ENCODE measurements at places on chromosomes 3 and 15.

DNA sequence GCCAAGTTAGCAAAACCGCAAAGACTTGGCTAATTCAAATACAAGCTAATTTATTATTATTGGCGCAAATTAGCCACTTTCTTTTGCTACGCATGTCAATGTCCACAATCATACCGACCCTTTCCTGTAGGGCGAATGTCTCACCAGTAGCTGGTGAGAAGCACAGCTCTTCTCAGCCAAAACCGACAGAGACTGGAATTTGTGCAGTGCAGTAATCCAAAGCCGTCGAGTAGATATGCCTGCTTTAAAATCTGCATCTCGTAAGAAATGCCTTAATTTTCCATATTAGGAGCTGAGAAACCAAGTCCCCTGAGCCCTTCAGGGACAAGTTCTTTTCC, 614 bp upstream of the MINDY2 start:
- DNase-seq, result no peak

DNA sequence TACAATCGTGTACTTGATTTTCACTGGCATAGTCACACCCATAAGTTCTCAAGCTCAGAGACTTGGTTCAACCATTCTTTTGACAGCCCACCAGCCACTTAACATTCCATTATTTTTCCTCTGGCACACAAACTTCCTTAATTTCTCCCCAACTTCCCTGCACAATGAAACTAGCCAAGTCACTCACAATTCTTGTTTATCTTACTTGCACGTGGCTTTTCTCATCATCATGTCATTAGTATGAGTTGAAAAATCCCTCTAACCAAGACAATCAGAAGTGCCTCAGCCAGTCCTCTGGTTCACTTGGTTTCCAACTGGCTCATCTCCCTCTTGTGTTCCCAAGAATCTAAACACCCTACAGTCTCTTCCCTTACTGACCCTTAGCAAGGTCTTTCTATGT, 110.5 kb upstream of the PTPRG start:
- DNase-seq, result no peak

DNA sequence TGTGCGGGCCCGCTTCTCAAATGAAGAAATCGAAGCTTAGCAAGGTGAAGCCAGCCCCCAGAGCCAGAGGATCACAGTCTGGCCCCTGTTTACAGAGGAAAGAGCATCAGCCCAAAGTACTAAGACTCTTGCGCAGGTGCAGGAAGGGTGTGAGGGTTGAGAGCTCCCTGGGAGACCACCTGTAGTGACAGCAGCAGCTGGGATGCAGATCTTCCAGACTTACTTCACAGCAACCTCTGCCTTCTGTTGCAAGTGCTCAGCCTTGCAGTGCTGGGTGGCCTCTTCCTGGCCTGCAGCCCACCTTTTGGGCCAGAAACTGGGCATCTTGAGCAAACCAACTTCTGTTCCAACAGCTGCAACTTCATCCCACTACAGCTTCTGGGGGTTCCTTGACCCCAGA, 19.7 kb downstream of the SPATA12 start:
- no peak for DNase-seq

DNA sequence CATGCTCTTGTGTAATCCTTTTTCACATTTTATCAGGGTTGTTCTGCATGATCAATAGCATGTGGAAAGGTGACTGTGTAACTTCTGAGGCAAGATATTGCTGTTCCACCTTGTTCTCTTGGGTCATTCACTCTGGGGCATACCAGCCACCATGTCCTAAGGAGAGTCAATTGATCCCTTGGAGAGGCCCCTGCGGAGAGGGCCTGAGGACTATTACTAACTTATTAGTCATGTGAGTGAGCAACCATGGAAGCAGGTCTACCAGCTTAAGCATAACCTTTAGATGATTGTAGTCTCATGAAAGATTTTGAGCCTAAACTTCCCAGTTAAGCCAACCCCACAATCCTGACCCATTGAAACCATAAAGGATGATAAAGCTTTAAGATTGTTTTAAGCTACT, 22.0 kb upstream of the COL6A5 start:
- no peak for DNase-seq

- no peak for DNase-seq
These were observed 35.1 kb downstream of the KY start for GRCh38 chr3:134615743-134616142.

DNA sequence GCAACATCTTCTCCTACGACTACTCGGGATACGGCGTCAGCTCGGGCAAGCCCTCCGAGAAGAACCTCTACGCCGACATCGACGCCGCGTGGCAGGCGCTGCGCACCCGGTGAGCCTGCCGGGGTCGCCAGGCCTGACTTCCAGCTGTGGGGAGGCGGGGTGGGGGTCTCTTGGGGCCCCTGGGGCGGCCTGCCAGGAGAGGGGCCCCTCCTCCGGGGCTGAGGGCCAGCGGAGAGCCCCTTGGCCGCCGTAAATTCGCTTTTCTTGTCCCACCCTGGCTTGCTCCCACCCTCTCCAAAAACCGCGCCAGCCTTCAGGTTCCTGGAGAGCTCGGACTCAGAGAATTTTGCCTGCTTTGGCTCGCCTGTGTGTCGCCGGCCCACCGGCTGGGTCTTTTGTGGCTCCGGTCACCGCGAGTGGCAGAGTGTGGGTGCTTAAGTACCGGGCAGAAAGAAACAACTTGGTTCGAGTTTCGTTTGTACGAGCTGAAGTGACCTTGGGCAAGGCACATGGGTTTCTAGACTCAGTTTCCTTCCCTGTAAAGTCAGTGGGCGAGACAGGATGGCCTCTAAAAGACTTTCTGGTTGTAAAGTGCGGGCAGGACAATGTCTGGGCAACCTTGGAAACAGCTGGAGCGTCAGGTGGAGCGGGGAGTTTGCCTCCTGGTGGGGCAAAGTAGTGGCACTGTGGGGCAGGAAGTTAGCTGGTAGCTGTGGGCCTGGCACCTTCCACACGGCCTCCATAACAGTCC, 976 bp downstream of the ABHD17C start:
- no peak for DNase-seq

DNA sequence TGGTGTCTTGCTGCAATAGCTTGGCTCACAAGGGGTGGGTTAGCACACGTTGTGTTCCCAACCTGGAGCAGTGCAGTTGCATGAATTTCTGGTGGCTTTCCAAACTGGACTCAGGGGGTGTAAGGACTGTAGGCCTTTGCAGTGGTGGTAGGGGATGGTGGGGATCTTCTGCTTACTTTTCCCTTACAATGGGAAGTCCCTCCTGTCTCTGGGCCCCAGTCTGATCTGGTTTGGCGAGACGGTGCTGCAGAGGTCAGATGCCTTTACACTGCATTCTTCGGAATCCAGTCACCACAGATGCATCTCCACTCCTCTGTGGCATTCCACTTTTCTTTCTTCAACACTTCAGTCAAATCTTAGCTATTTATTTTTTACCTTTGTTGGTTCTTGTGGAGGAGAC, 132.1 kb downstream of the DOCK3 start:
- no peak for DNase-seq

DNA sequence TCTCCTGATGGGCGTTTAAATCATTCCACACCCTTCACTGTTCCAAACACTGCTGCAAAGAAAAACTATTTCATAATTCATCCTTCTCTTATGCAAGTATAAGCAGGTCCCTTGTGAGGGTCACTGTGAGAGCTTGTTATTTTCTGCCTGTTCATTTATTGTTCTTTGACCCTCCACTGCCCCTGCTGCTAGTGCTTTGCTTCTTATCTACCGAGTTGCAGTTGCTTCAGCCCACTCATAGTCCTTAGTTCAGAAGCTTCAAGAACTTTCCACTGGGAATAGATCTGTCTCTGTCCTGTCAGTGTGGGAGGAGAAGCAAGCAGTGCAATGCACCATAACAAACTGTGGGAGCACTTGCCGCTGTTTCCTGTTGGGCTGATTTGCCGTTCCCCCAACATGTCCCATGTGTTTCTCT, 39.8 kb downstream of the RIOX2 start:
- no peak for DNase-seq

DNA sequence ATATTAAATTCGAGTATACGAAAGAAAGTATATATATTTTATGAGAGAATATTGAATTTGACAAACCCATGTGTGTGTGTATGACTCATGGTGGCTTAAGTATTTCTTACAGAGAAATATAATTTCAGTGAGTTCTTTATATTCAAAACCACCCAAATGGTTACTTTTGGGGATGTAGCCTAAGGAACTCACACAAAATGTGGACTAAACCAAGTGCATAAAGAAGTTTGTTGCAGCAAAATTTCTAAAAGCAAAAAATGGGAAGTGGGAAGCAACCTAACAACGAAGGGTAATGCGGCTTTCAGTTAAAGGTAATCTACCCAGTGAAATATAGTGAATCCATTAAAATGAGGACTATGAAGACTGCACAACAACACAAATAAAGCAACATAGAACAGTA, 277.1 kb downstream of the EDEM1 start:
- DNase-seq, result no peak

DNA sequence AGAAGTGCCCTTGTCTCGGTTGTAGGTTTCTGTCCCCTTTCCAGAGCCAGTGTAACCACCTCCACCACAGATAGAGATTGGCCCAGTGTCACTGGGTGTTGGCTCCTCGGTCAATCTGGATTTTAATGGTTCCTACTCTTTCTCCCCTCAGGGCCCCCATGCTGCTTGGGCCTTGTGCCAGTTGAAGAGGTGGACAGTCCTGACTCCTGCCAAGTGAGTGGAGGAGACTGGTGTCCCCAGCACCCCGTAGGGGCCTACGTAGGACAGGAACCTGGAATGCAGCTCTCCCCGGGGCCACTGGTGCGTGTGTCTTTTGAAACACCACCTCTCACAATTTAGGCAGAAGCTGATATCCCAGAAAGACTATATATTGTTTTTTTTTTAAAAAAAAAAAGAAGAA, 75.2 kb downstream of the BOC start:
- no peak for DNase-seq

DNA sequence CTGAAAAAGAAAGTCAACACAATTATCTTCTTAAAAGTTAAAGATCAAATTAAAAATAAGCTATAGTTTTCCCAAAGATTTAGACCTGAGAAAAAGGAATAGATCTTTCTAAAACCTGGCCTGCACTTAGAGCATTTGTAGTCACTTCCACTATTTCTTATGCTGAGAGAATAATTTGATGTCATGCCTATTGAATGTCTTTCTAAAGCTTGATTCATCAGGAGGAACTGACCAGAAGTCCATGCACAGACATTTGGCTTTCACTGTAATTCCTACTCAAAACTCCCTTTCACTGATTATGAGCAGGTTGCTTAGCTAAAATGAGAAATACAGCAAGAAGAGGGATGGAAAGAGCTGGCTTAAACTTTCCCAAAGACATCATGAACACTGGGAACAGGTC, 4.3 kb downstream of the GREM1 start:
- DNase-seq, result no peak

DNA sequence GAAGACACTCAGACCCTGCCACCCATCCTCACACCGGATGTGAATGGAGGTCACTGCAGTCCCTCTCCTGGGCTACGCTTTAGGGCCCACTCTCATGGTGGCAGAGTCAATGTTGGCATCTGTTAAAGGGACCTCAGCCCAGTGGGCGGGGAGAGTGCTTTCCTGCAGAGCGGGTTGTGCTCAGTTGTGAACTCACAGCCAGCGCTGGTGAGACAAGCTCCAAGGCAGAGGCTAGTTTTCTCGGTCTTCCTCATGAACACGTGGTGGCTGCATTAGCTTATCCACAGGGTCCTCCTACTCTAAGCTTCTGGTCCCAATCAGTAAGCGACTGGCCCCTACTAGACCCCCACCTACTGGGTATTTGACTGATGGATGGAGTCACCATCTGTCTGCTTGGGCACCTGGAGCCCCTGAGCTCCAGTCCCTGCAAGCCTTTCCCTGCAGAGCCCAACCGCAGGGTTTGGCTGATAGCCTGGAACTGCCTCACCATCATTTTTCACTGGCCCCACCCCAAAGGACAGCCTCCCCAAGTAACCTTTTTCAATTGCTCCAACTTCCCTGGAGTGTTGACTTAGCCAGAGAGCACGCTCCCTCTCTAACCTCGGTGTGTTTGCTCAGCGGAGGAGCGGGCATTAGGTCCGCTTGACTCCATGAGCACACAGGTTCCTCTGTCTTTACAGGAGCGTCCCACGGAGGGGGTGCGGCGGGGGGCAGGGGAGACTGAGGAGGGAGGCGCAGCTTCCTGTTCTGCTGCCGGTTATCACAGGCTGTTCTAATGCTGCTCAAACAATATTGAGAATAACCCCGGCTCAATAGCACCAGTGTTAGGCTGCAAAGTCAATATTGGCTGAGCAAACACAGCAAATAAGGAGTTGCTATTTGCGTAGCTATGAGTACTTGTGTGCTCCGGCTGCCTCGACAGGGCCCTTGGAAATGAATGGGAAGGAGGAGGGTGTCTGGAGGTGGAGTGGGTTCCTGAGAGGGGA, 141.7 kb downstream of the RPLP1 start:
- DNase-seq, result no peak

GRCh38 chr15:51094606-51095569, at the start of gene TNFAIP8L3:
TNFAIP8L3 (minus strand) TSS chr15:51094906; CDS start chr15:51094595, 311 bp downstream.
- no peak for DNase-seq

- no peak for DNase-seq
These were observed 82.1 kb downstream of the SMAD3 start for GRCh38 chr15:67147396-67147949.

- no peak for DNase-seq
These were observed 109.0 kb downstream of the CGGBP1 start for GRCh38 chr3:87949879-87950208.

DNA sequence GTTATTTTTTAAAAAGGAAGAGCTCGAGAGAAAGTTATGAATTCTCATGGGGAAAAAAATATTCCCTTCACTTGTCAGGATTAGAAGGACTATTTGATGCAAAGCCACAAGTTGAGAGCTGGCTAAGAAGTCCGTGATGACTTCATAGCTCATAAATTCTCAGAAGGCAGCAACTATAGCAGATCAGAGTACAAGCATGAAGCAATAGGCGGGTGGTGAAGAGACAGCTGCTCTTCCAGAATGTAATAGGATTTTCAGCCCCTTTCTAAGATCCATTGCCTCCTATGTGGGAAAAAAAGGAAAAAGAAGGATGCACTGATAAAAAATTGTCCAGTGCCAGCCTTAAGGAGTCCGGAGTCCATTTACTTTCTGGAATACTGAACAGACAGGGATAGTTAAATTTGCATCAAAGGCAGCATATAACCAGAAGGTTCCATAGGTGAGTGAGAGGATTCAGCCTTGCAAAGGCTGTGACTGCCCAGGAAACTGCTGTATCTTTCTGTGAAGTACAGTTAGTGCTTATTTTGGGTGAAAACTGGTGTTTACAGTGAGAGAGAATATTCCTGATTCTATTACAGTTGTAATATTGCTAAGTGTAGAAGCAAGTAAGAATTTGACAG, 929.5 kb upstream of the ALCAM start:
- no peak for DNase-seq

- no peak for DNase-seq
These were observed 98.2 kb upstream of the TJP1 start for GRCh38 chr15:29920515-29920914.

Measured in activated T-cell treated with anti-CD3 and anti-CD28 coated beads for 48 hours (primary cell).